ENCODE measurements at places on chromosomes 7 and 10.

DNA sequence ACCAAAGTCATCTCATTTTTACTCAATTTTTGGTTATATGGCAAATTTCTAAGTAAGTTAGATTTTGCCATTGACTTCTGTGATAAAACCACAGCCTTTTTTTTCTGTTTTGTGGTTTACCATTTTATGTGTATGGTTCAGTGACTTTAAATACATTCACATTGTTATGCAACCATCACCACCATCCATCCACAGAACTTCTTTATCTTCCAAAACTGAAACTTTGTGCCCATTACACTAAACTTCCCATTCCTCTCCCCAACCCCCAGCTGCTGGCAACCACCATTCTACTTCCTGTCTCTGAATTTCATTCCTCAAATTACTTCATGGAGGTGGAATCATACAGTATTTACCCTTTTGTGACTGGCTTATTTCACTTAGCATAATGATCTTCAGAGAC lies 280.4 kb upstream of the TCERG1L start:
- H3K27me3 ChIP-seq: no peaks in the 10 kb centered on the region
- no peaks in the 10 kb centered on the region for H3K36me3 ChIP-seq
- DNase-seq: no peak
- H3K27ac ChIP-seq: no peak overlapping the region
- no peak overlapping the region for H3K4me3 ChIP-seq
- H3K4me1 ChIP-seq: no peaks in the 10 kb centered on the region

GRCh38 chr7:133863362-133864061 lies 263.6 kb upstream of the LRGUK start:
- no peak overlapping the region for H3K27ac ChIP-seq
- no peak overlapping the region for H3K4me3 ChIP-seq
- DNase-seq: no peak
- no peaks in the 10 kb centered on the region for H3K27me3 ChIP-seq
- no peaks in the 10 kb centered on the region for H3K36me3 ChIP-seq

DNA sequence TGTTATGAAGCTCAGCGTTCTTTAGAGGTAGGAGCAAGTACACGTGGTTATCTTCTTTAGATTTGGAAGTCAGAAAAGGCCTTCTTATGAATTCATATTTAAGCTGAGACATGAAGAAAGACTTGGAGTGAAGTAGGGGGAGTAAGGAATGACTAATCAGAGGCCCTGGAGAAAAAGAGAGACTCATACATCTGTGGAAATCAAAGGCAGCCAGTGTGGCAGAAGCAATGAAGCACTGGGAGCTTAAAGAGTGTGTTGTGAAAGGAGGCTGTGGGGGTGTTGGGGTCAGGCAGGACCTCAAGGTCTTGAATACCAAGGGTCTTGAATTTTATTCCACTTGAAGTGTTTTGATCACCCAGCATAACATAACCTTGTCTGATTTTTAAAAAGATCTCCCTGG lies 35.7 kb upstream of the FGL2 start:
- no peak overlapping the region for H3K27ac ChIP-seq
- no peak overlapping the region for H3K4me3 ChIP-seq
- no peaks in the 10 kb centered on the region for H3K36me3 ChIP-seq
- H3K4me1 ChIP-seq: no peaks in the 10 kb centered on the region
- no peaks in the 10 kb centered on the region for H3K27me3 ChIP-seq

DNA sequence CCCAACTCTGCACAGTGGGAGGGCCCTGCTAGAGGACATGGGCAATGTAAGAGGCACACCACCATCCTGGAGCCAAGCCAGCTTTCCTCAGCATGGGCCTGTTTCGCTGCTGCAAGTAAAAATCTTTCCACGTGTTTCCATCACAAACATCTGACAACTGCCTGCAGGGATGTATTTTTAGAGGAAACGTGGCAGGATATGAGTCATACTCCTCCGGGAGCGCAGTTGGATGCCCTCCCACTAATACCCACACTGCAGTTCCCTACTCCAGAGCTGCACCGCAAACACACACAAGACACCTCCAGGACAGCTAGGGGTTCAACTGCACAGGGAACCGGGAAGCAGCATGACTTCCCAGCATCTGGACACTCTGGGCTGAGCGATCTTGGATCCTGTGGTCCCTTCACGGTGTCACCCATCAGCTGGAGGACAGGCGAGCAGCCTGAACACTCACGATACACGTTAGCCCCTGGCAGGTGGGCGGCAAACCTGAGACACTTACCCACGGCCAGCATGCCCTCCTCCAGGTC lies 26.1 kb downstream of the PLAC9 start:
- peaks cover 18% of the 10 kb centered on the region for H3K36me3 ChIP-seq
- H3K27ac ChIP-seq: no peak overlapping the region
- H3K4me1 ChIP-seq: no peaks in the 10 kb centered on the region
- DNase-seq: no peak

DNA sequence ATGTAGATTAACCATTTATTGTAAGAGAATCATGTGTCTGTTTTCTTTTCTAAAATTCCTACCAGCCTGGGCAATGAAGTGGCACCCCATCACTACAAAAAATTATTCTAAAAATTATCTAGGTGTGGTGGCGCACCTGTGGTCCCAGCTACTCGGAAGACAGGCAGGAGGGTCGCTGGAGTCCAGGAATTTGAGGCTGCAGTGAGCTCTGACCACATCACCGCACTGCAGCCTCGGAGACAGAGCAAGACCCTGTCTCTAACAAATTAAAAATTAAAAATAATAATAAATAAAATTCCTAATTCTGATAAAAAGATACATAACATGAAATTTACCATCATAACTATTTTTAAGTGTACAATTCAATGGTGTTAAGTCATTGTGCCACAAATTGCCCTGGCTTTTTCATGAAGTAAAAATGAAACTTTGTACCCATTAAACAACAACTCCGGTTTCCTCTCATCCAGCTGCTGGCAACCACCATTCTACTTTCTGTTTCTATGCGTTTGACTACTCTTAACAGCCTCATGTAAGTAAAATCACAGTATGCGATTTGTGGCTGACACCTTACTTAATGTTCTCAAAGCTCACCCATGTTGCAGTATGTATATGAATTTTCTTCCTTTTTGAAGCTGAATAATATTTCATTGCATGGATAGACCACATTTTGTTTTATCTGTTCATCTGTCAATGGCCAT lies 20.6 kb upstream of the USP6NL start:
- no peaks in the 10 kb centered on the region for H3K36me3 ChIP-seq
- H3K27me3 ChIP-seq: peaks cover 14% of the 10 kb centered on the region
- H3K4me3 ChIP-seq: peak overlapping the region; percentile 31
- H3K4me1 ChIP-seq: peaks cover 19% of the 10 kb centered on the region
- DNase-seq: peak; percentile 92
- peak overlapping the region; percentile 23 for H3K27ac ChIP-seq

DNA sequence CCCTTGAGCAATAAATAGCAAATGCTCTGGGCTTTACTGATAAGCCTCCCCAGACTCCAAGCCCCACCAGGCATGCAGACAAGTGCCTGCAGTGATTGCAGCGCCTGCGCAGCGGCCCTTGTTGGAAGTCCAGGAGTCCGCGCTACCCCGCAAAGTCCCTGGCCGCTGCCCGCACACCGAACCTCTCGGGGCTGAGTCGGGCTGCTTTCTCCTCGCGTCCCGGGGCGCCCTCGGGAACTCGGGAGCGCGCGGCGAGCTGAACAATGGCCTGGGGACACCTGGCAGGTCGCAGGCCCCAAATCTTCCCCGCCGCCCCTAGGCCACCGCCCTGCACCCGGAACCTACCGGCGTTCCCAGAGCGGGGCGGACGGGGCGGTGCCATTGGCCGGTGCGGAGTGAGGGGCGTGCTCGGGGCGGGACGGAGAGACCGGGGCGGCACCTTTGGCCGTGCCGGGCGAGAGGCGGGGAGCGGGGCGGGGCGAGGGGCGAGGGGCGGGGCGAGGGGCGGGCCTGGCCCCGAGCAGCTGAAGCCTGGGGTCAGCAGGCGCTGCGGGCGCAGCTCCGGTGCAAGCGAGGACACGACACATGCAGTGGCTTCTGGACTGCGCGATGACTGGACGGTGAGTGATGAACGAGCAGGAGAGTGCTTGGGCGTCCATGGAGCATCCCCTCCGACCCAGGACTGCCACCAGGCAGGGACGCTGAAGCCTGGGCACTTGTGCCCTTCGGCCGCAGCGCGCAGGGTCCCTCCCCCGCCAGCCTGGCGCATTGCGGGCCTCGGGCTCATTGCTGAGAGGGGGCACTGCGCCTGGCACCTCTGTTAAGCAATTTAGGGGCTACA lies at the start of gene RASSF4:
TSS of gene RASSF4 (plus strand) at position 556 of the 841 bp plus-strand sequence. CDS start 10,401 bp downstream, outside the sequence.
- H3K36me3 ChIP-seq: no peaks in the 10 kb centered on the region
- peak within 1 kb of the TSS; percentile 93 for H3K4me3 ChIP-seq
